Panc1 (cell line): ENCODE measurements at places on chromosomes 3 and 15. TPM values are rescaled to one million over a fixed set of nuclear protein-coding genes. Genes with fewer than 3 reads are reported as not detected.

Gene KIF15
- total RNA-seq: 12.2 TPM

DNA sequence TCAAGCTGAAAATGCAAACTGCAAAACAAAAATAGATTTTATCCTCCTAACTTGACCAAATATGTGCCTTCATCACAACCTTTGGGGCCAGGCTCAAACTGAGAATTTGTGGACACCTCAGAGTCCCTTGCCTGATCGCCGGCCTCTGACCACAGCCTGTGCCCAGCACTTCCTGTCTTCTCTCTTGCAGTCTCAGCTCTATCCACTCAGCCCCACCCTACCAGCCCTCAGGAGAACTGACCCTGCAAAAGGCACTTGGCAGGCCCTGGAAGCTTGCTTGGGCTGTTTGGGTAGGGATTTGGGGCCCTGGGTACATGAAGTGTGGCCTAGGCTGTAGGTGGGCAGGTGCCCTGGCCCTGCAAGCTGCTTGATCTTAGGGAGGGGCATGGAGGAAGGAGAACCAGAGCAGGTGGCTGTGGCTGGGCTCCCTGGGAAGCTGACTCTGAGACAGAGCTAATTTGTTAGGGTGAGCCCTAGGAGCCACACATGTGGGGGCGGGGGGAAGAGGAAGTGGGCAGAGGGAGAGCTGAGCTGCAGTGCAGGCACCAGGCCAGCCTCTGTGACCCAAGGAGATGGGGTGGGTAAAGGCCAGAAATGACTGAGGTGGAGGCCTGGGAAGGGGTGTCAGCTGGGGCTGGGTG, 8.6 kb downstream of the CLEC3B start:
- no peak for DNase-seq

GRCh38 chr15:99105514-99106341, 848 bp downstream of the SYNM start:
- DNase-seq: no peak

DNA sequence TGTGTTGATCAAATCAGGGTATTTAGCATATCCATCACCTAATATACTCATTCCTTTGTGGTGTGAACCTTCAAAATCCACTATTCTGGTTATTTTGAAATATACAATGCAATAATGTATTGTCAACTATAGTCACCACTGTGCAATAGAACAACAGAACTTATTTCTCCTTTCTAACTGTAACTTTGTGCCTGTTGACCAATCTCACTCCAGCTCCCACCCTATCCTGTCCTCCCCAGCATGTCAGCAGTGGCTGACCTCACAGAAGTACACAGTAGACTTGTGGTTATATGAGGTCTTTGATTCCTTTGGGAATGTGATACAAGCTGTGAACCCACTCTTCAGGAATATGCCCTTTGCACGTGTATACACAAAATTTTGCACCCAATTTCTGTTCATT, 64.2 kb downstream of the ECT2 start:
- DNase-seq: no peak

Gene KBTBD13
- total RNA-seq: not detected

Gene GOLGA6L7
- not detected for total RNA-seq
